ENCODE measurements at places on chromosomes 6 and 20. TPM values are rescaled to one million over a fixed set of nuclear protein-coding genes. Genes with fewer than 3 reads are reported as not detected.

The ASIP gene
- not detected for total RNA-seq

The RAET1G gene
- 1.2 TPM for total RNA-seq

The REPS1 gene
- 64.9 TPM for total RNA-seq

The TPX2 gene
- 16.2 TPM for total RNA-seq

The GPX5 gene
- not detected for total RNA-seq

The BNIP5 gene
- not detected for total RNA-seq

The STMN3 gene
- total RNA-seq, result 57.0 TPM

The SLC22A1 gene
- 4.6 TPM for total RNA-seq

The FAM50B gene
- total RNA-seq, result 7.8 TPM

The IP6K3 gene
- total RNA-seq, result 5.8 TPM

GRCh38 chr6:167330750-167331149 is 5.9 kb downstream of the TTLL2 start:
- no peak overlapping the region for H3K4me3 ChIP-seq
- no peaks in the 10 kb centered on the region for H3K27me3 ChIP-seq
- no peak overlapping the region for H3K27ac ChIP-seq
- H3K4me1 ChIP-seq, result no peaks in the 10 kb centered on the region
- DNase-seq, result no peak

DNA sequence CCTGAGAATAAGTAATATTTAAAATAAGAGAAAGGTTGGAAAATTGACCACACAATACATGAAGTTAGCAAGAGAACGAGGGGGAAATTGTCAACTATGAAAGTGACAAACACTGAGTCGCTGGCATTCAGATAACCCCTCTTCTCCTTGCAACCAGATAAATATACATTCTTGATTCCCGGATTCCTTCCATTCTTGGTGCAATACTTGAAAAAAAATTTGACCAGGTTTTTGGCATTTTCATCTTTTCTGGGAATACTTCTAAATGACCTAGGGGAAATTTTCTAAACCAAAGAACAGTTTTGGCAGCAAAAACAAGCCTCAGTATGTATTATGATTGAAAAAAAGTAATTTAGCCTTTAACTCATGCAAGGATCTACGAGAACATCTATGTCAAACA is 164.0 kb downstream of the PDE7B start:
- H3K4me1 ChIP-seq, result no peaks in the 10 kb centered on the region
- no peak overlapping the region for H3K4me3 ChIP-seq
- no peak for DNase-seq
- no peaks in the 10 kb centered on the region for H3K27me3 ChIP-seq

GRCh38 chr6:155021680-155022079 is 26.6 kb downstream of the TIAM2 start:
- no peaks in the 10 kb centered on the region for H3K27me3 ChIP-seq
- no peak overlapping the region for H3K27ac ChIP-seq
- H3K4me3 ChIP-seq, result no peak overlapping the region
- H3K4me1 ChIP-seq, result no peaks in the 10 kb centered on the region

- DNase-seq, result no peak
- peaks cover 3% of the 10 kb centered on the region for H3K4me1 ChIP-seq
- no peaks in the 10 kb centered on the region for H3K36me3 ChIP-seq
Observed at GRCh38 chr6:166578536-166579236, 7.8 kb downstream of the RAMACL start.

DNA sequence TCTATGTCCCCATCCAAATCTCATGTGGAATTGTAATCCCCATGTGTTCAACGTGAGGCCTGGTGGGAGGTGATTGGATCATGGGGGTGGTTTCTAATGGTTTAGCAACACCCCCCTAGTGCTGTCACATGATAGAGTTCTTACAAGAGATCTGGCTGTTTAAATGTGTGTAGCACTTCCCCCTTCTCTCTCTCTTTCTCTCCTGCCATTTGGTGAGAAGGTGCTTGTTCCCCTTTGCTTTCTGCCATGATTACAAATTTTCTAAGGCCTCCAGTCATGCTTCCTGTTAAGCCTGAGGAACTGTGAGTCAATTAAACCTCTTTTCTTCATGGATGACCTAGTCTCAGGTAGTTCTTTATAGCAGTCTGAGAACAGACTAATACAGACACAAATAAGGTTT is 165.4 kb downstream of the OGFRL1 start:
- no peak overlapping the region for H3K4me3 ChIP-seq
- no peaks in the 10 kb centered on the region for H3K27me3 ChIP-seq
- DNase-seq, result no peak
- H3K36me3 ChIP-seq, result no peaks in the 10 kb centered on the region
- H3K27ac ChIP-seq, result no peak overlapping the region

DNA sequence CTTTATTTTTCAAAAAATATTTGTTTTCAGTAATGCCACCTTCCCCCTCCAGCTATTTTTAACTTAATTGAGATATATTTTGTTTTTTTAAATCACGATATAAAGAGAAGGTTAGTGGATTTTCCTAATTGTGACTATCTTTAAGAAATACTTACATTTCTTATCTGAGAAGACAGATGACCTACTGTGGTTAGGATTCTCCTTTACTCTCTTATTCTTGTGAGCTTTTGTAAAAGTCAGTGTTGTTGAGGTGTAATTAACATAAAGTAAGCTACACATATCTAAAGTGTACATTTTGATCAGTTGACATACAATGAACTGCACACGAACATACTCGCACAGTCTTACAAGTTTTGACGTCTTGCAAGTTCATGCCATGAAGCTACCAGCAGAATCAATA is 144.7 kb downstream of the FARS2 start:
- no peaks in the 10 kb centered on the region for H3K27me3 ChIP-seq
- no peaks in the 10 kb centered on the region for H3K4me1 ChIP-seq
- no peaks in the 10 kb centered on the region for H3K36me3 ChIP-seq
- no peak for DNase-seq
- H3K27ac ChIP-seq, result no peak overlapping the region

DNA sequence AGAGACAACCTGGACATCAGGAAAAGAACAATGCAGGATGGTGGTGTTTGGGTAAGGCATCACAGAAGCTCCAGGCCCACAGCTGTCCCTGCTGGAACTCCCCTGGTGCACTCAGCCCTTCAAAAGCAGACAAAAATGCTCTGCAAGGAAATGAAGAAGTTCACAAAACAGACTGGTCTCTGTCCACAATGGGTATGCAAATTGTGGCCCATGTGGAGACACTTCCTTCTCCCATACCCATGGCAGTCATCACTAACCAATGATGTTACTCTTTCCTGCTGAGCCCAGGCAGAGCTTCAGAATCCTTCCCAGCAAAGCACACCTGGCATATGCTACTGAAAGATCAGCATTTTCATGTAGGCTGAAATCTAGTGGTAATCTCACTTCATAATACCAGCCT is 42.6 kb upstream of the PXDC1 start:
- no peaks in the 10 kb centered on the region for H3K36me3 ChIP-seq
- DNase-seq, result no peak
- no peaks in the 10 kb centered on the region for H3K27me3 ChIP-seq
- no peak overlapping the region for H3K4me3 ChIP-seq
- H3K27ac ChIP-seq, result no peak overlapping the region
